NCI-H524 treated with DMSO at 0.1 percent for 48 hours (cell line): ENCODE measurements at places on chromosomes 2 and 18.

DNA sequence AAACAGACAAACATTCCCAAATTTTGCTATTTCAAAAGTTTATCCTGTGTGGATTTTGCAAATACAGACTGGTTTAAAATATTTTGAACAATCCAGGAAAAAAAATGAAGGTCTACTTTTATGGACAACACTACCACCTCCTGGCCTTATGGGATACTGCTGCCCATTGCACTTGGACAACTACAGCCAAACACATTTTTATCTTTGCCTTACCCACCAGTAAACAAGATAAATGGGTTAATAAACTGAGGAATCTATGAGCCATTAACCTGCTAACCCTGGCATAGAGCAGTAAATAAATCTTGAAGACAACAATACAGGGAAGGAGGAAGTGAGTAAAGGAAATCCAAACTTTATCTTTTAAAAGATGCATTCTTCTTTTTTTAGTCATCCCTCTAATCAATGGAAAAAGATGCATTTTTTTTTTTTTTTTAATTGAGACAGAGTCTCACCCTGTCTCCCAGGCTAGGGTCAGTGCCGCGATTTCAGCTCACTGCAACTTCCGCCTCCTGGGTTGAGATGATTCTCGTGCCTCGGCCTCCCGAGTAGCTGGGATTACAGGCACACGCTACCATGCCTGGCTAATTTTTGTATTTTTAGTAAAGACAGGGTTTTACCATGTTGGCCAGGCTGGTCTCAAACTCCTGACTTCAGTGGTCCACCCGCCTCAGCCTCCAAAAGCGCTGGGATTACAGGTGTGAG lies 2.1 kb upstream of the SPIRE1 start:
- DNase-seq: peak; percentile 14

GRCh38 chr2:3399829-3400228 lies 20.3 kb downstream of the TRAPPC12 start:
- DNase-seq: no peak

DNA sequence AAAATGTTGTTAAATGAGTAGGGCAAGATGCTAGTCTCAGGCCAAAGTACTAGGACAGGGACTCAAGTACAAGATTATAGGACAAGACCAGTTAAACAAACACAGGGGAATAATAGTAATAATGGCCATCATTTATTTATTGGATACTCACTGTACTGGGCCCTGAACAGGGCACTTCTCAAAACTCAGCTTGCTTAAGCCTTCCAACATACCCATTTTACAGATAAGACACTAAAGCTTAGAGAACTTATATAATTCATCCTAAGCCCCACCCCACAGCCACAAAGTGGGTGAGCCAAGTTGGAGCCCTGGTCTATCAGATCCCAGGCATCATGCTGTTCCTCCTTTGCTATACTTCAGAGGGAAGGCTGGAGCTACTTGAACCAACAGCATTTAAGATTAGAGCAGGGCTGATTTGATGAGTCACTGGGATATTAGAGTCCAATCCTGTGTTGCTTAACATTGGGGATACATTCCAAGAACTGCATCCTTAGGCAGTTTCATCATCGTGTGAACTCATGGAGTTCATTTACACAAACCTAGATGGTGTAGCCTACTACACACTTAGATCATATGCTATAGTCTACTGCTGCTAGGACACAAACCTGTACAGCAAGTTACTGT lies 153.6 kb downstream of the MTCL1 start:
- DNase-seq: no peak

GRCh38 chr2:45965871-45966498 lies 314.5 kb downstream of the PRKCE start:
- no peak for DNase-seq

DNA sequence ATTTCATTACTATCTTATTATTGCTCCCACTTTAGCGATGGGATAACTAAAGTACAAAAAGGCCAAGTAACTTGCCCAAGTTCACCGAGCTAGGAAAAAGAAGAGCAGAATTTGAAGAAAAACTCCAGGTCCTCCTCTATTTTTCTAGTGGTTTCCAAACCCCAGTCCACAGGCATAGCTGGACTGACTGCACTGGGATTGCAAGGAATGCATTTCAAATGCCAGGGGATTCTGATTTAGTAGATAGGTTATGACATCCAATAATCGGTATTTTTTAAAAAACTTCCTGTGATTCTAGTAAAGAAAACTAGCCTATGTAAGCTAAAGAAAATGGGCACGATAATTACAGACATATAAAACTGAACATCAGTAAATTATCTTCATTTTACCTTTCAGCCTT lies 62.7 kb upstream of the GALNT5 start:
- no peak for DNase-seq

- DNase-seq: no peak
These were observed 29.8 kb downstream of the CYTIP start for GRCh38 chr2:157414050-157414449.

- peak; percentile 37 for DNase-seq
These were observed 28.9 kb downstream of the MARCHF4 start for GRCh38 chr2:216343221-216343980.

GRCh38 chr18:36428431-36429029 lies 131.0 kb downstream of the FHOD3 start:
- DNase-seq: no peak

DNA sequence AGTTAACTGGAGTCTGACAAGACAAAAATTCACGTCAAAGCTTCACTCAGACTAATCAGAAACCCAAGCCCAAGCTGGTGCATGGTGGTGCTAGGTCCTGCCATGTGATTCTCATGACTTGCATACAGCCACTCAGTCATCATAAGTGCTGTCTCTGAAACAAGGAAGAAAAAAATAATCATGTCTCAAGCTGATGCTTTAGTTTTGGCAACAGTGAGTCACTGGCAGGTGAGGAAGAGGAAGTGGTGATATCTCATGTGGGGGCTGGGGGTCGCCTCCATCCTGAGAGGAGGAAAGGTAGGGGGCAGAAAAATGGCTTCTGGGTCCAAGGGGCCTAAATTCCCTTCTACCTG lies 136.3 kb downstream of the TMEM163 start:
- no peak for DNase-seq

- DNase-seq: no peak
These were observed 239.5 kb downstream of the CNTNAP5 start for GRCh38 chr2:124264551-124265091.

DNA sequence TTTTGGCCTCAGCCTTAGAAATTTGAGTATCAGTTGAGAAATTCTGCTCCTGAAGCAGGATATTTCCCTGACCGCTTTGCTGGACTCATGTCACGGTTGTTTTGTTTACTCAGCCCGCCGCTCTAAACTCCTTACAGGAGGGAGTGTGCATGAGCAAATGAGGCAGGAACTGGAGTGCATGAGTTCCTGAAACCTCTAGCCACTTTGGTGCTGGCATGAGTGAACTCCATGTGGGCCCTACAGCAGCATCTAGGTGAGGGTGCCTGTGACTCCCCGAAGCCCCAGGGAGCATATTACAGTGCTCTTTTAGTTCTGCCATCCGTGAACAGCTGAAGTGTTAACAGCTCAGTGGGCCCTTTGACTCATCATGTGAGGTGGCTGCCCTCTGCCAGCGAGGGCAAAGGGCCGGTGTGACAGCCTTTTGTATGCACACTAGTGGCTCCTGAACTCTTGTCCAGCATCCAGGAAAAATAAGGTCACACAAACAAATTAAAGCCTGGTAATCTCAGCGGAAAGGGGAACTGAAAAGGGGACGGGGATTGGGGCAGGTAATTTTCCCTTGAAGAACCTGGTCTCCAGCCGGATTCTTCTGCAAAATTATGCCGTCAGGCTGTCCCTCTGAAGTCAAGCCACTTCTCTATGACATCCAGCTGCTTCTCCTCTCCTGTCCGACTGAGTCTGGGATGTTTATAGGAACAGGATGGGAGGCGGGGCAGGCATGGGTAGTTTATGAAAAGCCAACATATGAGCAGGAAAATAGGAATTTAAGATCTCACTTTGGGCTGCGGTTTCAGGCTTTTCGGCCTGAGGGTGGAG lies 1668.7 kb downstream of the SUCLG1 start:
- DNase-seq: no peak

GRCh38 chr2:23695890-23696751 lies 230.8 kb downstream of the ATAD2B start:
- DNase-seq: no peak

DNA sequence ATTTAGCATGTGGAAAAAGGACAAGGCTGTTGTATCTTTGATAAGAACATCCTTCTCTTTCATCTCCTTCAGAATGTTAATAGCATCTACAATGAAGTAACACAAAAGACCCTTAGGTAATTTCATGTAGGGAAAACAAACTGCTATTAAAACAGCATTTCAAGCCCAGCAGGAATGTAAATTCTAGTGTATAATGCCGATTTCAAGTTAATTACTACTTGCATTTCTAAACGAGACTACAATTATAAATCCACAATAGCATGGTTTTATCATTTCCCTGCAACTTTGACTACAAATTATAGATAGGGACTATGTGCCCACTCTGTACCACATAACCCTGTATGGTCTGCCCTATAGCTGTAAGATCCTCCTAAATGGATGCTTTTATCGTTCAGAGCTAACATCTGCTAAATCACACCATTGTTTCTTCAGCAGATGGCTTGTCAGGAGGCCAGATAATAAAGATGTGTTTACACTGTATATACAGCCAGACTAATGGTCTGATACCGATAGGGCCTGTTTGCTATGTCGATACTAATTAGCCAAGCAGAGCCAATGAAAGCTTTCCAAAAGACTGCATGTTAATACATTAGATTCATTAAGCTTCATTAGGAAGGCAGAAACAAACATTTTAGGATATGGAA lies 51.9 kb downstream of the LRPPRC start:
- DNase-seq: peak; percentile 79

DNA sequence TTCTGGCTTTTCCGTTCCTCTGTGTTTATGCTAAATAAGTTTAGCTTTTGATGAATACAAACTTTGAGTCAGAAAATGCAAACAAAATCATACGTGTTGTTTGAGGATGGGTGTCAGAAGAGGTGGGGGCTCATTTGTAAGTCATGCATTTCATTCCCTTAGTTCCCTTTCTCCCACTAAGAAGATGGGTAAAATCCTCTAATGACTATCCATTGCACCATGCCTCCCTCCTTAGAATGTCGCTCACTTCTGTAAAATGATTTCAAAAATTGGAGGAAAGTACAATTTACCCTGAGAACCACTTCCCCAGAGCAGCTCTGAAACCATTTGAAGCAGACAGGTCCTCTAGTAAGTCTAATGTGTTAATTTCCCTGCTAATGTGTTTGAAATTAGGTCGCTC lies 629.6 kb upstream of the VRK2 start:
- no peak for DNase-seq

DNA sequence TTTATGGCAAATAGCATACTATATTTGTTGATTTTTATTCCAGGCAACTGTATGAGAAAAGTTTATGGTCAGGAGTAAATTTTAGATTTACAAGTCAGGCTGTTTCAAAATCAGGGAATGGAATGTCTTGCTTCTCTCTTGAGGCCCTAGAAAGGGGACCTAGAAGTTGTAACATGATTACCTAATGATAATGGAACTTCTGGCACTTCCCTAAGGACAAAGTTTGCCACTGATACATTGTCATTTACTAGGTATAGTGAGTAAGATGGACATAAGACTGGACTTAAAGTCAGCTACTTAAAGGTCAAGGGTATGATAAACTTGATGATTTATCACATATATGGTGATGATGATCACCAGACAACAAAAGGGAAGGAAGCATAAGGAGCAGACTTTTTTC lies 103.3 kb upstream of the VRK2 start:
- DNase-seq: no peak

DNA sequence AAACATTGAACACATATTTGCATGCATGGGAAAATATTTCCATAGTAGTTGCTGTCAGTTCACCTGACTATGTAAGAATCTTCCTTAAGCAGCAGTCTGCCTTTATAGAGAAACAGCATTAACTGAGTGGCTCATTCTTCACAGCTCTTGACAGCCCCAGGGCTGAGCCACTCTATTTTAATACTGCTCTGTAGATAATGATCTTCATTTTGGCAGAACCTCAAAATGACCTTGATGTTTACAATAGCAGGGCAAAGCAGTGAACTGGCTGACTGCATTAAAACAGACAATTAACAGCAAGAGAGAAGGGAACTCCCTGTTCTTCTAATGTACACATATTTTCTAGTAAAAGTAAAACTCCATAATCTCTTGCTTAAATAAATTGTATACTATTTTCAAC lies 580.6 kb upstream of the SOX11 start:
- no peak for DNase-seq

GRCh38 chr2:96689431-96689991 lies 46.9 kb downstream of the FER1L5 start:
- no peak for DNase-seq

DNA sequence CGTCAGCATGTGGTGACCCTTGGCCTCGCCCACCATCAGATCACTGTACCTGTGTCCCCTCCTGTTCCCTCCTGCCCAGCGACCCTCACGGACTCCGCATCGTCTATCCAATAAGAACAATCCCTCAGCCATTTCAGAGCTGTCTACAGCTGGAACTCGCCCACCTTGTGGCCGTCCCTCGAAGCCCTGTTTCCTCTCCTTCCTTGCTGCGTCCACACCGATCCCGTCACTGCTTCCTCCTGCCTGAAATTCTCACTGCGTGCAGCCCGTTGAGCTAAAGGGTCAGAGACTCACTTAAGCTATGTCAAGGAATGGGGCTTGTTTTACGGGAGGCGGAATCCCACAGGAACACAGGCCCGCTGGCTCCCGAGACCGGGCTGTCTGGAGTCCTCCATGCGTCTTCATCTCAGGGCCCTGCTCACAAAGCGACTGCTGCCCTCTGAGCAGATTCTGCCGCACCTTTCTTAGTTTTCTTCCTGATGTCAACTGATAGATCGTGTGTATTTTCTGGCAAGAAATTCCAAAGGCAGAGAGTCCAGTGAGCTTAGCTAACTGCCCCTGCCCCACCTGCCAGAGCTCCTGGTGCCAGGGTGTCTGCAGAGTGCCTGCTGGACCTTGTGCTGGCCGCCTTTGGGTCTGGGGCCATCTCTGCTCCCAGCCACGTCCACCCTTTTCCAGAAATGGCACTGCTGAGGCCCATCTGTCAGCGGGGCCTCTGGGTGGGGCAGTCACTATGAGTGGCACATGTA lies 35.3 kb downstream of the KLHL29 start:
- no peak for DNase-seq

- no peak for DNase-seq
These were observed 117.1 kb downstream of the RAD51AP2 start for GRCh38 chr2:17401096-17401495.

GRCh38 chr2:5766561-5766960 lies 74.4 kb downstream of the SOX11 start:
- DNase-seq: no peak
